Caco-2 (cell line): ENCODE measurements at places on chromosomes 16 and 17.

GRCh38 chr17:73156166-73156840, 8.5 kb upstream of the SSTR2 start:
- DNase-seq: peak; percentile 71

- DNase-seq: no peak
Observed at GRCh38 chr16:84988328-84989080, 22.8 kb downstream of the ZDHHC7 start.

DNA sequence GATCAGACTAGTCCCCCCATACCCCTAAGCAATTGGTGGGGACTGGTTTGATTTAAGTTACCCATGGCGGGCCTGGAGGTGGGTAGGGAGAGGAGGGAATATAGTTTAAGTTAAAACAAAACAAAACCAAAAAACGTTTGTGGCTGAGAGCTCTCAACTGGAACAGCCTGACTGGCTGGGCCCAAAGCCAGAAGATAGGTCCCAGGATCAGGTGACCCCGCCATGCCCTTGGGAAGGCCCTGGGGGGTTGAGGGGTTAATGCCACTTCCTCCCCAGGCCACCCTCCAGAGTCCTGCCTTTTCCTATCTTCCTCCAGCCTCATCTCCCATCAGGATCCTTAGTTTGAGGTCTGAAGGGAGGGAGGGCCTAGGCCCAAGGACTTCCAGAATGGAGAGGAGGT, 82.3 kb upstream of the LHX1 start:
- no peak for DNase-seq

GRCh38 chr17:82331345-82331939, 2.1 kb downstream of the SECTM1 start:
- no peak for DNase-seq

DNA sequence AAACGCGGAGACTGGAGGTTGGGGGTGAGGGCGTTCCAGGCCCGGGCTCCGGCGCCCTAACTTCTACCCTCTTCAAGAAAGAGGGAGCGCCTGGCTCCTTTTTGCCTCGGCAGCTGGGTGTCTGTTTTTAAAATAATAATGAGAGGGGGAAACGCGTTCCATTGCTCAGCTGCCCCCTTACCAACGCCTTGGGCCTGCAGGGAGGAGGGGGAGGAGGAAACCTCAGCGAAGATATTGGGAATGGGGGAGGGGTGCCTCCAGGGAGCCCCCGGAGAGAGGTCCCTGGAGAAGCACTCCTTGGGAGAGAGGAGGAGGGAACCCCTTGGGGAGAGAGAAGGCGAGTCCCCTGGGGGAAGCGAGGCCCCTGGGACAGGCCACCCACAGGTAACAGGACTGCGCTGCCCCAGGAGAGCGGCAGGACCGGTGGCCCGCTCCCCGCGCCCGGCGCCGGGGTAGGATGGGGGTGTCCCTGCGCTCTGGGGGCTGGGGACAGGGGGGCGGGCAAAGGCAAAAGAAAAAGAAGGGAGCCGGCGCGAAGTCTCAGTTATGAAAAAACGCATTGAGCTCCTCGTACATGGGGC, 2.7 kb downstream of the NEUROD2 start:
- no peak for DNase-seq

GRCh38 chr16:22098405-22099255, 6.3 kb downstream of the VWA3A start:
- DNase-seq: no peak

DNA sequence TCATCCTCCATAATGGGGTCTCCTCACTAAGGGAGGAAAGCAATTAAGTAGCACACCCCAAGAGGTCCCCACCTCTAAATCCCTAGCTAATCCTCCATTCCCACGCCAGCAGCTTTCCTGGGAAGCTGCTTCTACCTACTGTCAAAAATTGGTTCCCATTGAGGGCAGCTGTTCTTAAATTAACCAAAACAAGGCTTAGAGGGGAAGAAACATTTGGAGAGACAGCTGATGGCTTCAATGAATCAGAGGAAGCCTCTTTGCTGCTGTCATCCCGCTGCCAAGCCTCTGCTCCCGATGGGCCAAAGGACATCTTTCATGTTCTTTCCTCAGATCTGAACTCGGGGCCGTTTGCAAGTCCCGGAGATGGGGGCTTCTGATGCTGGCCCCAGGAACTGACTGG, 26.6 kb downstream of the AIPL1 start:
- DNase-seq: no peak

DNA sequence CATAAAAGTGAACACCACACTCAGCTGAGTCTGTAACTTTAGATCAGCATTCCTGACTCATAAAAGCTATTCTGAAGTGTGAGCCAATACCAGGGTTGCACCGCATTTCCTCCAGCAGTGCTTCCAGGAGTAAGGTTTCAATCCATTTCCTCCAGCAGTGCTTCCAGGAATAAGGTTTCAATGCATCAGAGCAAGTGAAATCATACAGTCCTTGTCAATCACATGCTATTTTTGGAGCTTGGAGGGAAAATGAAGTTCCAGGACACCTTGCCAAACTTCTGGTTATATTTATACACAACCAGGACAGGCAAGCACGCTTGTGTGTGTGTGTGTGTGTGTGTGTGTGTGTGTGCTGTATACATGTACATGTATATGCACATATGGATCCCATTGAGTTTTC, 327.6 kb downstream of the GRIN2A start:
- DNase-seq: no peak

- no peak for DNase-seq
Observed at GRCh38 chr17:74147966-74148365, 55.5 kb upstream of the RPL38 start.

- DNase-seq: no peak
Observed at GRCh38 chr16:19657831-19658230, 60.2 kb downstream of the KNOP1 start.

GRCh38 chr16:35748621-35749252, 2289.3 kb downstream of the TP53TG3F start:
- DNase-seq: no peak

GRCh38 chr16:66908116-66908515, 10.6 kb downstream of the CDH16 start:
- DNase-seq: no peak

DNA sequence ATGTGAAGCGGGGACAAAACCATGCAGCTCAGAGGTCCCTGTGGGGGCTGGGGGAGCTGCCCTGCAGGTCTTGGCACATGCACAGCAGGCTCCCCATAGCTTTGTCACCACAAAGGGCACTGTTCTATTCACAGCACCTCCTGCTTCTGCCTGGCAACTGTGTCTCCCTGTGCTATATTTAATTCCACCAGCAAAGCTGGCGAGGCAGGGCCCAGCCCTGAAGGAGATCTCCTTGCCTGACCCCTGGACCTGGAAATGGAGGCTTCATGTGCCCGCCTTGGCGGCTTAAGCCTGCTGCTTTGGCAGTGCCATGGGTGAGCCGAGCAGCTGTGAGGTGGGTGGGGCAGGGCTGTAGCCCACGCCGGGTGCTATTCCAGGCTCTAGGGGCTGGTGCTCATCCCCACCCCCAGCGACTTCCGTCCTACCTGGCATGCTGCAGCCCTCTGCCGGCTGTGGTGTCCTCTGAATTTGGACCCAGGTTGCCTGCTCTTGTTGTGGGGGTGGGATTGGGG, 6.8 kb downstream of the LDHD start:
- no peak for DNase-seq

DNA sequence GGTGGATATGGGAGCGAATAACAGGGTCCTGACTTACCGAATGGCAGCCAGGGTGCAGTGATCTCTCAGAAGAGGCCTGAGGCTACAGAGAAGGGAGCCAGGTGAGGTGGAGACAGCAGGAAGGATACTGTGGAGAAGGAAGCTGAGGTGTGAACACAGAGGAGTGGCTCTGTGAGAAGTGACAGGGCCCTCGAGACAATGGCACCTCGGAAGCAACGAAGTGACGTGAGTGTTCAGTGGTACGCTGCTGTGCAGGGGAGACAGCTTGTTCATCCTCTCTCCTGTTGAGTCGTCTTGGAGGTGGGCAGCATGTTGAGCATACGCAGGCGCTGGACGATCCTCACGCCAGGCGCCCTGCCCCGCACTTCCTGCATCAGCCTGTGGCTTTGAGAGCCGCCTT, 390.3 kb downstream of the CPPED1 start:
- DNase-seq: no peak

DNA sequence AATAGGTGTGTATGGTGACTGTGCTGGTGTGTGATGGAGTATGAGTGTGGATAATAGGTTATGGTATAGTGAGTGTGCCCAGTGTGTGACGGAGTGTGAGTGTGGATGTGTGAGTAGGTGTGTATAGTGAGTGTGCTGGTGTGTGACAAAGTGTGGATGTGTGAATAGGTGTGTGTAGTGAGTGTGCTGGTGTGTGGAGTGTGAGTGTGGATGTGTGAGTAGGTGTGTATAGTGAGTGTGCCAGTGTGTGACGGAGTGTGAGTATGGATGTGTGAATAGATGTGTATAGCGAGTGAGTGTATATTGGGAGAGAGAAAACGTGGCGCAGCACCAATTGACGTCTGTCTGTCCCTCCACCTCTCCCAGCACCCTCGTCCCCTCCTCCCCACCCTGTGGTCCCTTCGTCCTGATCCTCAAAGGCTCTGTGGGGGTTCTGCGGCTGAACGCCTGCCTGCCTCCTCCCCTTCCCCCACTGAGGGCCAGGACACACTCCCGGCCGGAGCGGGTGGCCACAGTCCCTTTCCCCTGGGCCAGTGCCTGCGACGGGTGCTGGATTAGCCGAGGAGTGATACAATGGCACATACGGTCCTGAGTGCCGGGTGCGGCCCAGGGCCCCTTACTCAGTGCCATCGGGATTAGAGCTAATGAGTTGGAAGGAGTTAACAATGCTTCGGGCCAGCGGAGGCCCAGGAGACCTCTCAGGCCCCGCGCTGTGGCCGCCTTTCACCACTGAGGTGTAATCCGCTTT, 160.0 kb downstream of the MRM1 start:
- DNase-seq: no peak

DNA sequence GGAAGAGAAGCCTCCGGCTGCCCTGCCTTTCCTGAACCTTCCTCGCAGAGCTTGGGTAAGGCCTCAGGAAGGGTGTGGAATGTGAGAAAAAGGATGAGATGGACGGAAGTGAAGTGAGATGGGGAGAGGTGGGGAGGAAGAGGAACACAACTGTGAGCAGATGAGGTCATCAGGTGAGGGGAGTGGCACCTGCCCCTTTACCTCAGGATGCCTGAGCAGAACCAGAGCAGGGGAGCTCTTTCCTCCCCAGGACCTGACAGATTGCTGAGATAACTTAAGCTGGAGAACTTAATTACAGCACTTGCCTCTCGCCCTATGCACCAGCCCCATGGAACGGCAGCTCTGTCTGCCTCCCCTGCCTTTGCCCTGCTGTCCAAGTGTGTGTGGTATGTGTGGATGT, 29.8 kb downstream of the TMEM132E start:
- DNase-seq: no peak

DNA sequence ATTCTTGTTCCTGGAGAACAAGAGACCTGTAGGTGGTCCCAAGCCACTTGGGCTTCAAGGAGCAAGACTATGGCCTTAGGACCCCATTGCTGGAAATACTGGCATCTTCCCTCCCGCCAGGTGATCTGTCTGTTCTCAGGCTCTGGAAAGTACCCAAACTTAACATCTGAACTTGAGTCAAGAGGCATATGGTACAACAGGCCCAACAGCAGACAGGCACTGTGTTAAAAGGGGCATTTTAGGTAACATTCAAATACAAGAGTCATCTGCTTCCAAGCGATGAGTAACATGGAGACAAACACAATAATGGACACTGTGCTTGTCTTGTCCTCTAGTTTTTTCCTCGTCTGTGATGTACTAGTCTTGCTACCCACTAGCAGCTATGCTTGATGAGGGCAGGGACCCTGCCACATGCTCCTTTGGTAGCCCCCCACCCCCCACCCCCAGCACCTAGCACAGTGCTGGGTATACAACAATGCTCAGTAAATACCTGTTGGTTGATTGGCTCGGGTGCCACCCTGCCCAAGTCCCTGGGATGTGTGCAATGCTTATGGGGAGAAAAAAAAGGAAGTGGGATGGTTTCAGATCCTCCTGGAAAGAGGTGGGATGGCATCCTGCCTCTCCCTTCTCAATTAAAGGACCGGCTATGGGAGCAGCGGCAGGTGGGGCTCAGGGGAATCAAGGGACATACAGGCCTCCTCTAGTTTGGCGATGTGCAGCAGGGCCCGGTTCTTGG, 19.4 kb downstream of the CSF3 start:
- no peak for DNase-seq

- no peak for DNase-seq
Observed at GRCh38 chr17:28270926-28271325, 48.1 kb upstream of the TMEM97 start.

DNA sequence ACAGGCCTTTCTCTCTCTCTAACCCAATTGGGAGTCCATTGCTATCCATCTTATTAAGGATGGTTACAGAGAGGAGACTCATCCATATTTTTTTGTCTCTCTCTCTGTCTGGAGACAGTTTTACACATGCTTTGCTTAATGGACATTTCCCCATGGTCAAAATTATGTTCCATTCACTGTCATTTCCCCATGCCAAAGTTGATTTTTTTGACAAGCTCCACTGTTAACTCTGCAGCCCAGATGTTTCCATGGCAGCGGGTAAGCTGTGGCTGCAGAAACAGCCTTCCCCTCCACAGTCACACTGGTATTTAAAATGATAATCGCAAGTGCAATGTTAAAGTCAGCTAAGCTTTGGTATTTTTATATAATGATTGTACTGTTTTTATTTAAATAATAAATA, 63.9 kb upstream of the HLF start:
- DNase-seq: no peak

- DNase-seq: no peak
Observed at GRCh38 chr17:79457376-79457775, 153.5 kb downstream of the RBFOX3 start.

DNA sequence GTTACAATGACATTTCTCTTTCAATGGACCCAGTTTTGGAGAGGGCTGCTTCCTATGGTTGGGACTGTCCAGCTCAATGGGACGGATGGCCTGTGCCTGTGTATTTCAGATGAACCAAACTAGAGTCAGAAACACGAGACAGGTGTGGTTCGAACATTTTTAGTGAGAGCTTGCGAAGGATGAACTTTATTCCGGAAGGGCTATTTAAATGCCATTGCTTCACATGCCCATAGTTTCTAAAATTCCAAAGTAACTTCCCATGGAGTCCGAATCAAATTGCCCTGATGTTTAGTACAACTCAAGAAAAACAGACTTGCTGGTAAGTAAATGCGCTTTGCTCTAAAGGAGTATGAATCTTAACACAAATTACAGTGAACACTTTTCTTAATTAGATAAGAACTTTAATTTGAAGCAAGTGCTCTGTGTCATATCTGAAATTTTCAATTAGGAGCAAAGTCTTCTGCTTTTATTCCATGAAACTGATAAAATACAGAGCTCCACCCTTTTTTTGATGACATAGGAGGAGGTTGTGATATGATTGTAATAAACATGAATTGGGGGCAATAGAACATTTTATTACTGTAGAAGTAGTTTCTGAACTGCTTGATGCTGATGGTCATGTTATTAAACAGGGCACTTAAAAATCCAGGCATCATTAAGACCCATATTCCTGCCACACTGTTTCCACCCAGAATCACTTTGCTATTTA, 1.3 kb downstream of the KRT20 start:
- no peak for DNase-seq
